Activated B cell treated with CpG ODN at 0.5 μM for 24 hours (primary cell): ENCODE measurements at places on chromosomes 11 and 22.

GRCh38 chr11:31246451-31247165 is 122.9 kb downstream of the DCDC1 start:
- H3K4me3 ChIP-seq = no peak overlapping the region
- DNase-seq = no peak
- no peak overlapping the region for H3K27ac ChIP-seq
- H3K27me3 ChIP-seq = peaks cover 6% of the 10 kb centered on the region

GRCh38 chr11:66072081-66072480 is 2.0 kb downstream of the PACS1 start:
- DNase-seq = no peak
- peaks cover 76% of the 10 kb centered on the region for H3K4me1 ChIP-seq
- H3K4me3 ChIP-seq = peak overlapping the region; percentile 91
- H3K27me3 ChIP-seq = no peaks in the 10 kb centered on the region
- H3K36me3 ChIP-seq = peaks cover 64% of the 10 kb centered on the region
- peak overlapping the region; percentile 89 for H3K27ac ChIP-seq

DNA sequence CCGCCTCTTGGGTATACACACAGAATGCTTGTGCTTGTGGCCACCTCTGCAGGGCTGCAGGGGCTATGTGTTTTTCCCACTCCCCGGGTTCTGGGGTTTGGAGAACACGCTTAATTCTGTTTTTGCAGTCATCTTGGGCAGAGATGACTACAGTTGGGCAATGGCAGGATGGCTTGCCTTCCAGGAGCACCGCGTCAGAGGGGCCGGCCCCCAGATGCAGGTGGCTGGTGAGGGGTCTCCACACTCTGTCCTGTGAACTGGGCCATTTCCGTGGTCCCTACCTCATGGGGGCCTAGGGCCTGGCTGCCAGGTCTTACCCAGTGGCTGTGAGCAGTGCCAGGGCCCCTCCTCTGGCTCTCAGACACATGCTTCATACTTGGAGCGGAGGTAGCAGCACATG is 68.3 kb downstream of the CTTN start:
- H3K27ac ChIP-seq = no peak overlapping the region
- no peak overlapping the region for H3K4me3 ChIP-seq
- H3K36me3 ChIP-seq = no peaks in the 10 kb centered on the region
- peaks cover 17% of the 10 kb centered on the region for H3K27me3 ChIP-seq

DNA sequence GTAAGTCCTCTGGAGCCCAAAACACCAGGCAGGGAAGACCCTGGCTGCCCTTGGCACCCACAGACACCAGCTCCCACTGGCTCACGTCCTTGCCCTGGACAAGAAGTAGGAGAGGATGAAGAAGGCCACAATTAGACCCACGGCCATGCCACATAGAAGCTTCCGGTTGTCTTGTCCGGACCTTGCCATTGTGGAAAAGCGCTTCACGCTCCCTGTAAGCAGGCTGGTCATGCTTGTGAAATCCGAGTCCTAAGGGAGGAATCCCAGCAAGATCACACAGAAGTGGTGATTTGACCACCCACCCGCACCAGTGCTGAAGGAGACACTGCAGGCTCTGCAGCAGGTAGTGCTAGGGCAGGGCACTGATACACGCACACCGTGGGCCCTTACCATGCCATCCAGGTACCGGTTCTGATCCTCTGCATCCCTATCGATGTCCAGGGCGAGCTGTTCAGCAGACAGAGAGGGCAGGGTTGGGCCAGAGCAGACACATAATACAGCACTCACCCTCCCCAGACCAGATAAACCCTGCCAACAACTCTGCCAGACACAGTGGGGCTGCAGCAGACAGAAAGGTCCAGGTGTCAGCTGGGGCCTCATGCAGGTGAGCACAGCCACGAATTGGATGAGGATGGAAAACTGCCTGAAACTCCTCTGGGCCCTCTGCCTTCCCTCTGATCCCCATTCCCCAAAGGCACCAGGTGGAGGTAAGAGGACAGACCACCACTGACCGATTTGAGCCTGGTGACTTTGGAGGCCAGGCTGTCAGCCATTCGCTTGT is 1.8 kb downstream of the BET1L start:
- DNase-seq = peak; percentile 8
- H3K27me3 ChIP-seq = no peaks in the 10 kb centered on the region
- peaks cover 60% of the 10 kb centered on the region for H3K36me3 ChIP-seq

DNA sequence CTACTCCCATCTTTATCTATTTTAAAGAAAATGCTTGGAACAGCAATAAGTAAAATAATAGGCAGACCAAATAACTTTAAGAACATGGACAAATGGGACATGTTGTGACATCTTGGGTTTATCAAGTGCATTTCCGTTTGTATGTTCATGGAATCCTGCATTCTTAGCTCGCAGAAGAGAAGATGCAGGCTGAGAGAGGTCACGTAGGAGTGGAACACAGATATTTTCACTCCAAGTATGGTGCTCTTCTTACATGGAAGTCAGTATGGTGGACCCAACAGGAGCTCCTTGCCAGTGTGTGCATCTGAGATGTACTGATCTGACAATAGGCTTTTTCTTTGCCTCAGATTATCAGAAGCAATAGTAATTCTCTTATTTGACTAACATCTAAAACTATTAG is 1.7 kb downstream of the E2F8 start:
- DNase-seq = no peak
- H3K27ac ChIP-seq = no peak overlapping the region
- H3K4me3 ChIP-seq = no peak overlapping the region

GRCh38 chr11:126518972-126519690 is 163.6 kb downstream of the ST3GAL4 start:
- H3K27me3 ChIP-seq = no peaks in the 10 kb centered on the region
- no peak overlapping the region for H3K27ac ChIP-seq
- H3K4me1 ChIP-seq = no peaks in the 10 kb centered on the region
- H3K4me3 ChIP-seq = no peak overlapping the region
- H3K36me3 ChIP-seq = no peaks in the 10 kb centered on the region

- no peaks in the 10 kb centered on the region for H3K27me3 ChIP-seq
- no peak overlapping the region for H3K27ac ChIP-seq
- no peak for DNase-seq
Measured at GRCh38 chr22:49026494-49027367, 800.9 kb downstream of the BRD1 start.

DNA sequence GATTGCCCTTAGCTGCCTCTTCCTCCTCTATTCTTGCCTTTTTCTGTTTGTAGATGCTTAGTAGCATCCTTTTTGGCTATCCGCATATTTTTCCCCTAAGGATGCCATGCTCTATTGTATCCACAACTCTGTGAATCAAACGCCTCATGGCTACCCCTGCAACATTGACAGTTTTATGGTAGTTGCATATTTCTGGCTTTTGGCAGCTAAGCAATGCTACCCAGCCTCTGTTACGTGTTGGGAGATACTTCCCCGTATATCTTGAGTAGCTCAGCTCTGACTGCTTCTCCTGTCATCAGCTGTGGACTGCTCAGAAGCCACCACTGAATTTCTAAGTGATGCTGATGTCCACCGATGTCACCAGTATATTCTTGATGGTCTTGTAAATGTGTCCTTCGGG is 15.1 kb upstream of the SLC3A2 start:
- DNase-seq = no peak
- no peaks in the 10 kb centered on the region for H3K36me3 ChIP-seq
- no peak overlapping the region for H3K27ac ChIP-seq
- no peaks in the 10 kb centered on the region for H3K27me3 ChIP-seq
- no peak overlapping the region for H3K4me3 ChIP-seq

- H3K36me3 ChIP-seq = no peaks in the 10 kb centered on the region
- no peak for DNase-seq
- H3K4me3 ChIP-seq = no peak overlapping the region
Measured at GRCh38 chr11:105274631-105275030, 135.1 kb upstream of the CARD18 start.

DNA sequence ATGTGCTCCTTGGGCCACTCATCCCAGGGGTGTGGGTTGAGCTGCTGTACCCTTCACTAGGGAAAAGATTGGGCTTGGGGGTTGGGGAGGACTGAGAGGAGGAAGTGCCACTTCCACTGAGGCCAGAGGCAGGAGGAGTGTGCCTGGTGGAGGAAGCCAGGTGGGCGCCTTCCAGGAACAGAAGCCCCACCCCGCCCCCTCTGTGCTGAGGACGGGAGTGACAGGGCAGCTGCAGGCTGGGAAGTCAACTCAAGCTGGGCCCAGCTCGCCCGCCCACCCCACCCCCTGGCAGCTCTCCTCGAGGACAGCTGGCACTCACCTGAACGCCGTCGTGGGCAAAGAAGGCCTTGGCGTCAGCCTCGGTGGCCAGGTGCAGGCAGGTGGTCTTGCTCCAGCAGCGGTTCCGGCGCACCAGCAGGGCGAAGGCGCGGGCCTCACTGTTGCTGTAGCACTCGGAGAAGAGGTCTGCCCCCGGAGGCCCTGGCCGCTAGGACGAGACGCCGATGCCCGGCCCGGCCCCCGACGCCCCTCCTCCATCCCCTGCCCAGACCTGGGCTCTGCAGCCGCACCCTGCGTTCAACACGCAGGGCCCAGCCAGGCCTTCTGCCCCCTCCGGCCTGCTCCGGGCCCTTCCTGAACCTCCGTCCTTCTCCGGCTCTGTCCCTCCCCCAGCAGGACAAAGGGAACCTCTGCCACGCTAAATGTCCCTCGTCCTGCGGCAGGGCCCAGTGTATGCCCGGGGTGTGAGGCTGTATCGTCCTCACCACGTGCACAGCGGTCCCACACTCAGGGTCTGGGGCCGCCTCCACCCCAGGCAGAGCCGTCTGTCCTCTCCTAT is 13.4 kb downstream of the TSSC4 start:
- no peak overlapping the region for H3K27ac ChIP-seq
- DNase-seq = no peak
- H3K4me3 ChIP-seq = no peak overlapping the region

- peaks cover 13% of the 10 kb centered on the region for H3K36me3 ChIP-seq
- H3K27ac ChIP-seq = peak overlapping the region; percentile 79
- peaks cover 57% of the 10 kb centered on the region for H3K4me1 ChIP-seq
- H3K4me3 ChIP-seq = peak overlapping the region; percentile 65
- H3K27me3 ChIP-seq = no peaks in the 10 kb centered on the region
Measured at GRCh38 chr11:59152312-59152951, 9.8 kb downstream of the FAM111A start.

GRCh38 chr11:128146926-128147605 is 440.3 kb downstream of the ETS1 start:
- no peak for DNase-seq
- no peak overlapping the region for H3K27ac ChIP-seq
- H3K36me3 ChIP-seq = no peaks in the 10 kb centered on the region
- no peaks in the 10 kb centered on the region for H3K4me1 ChIP-seq
- no peak overlapping the region for H3K4me3 ChIP-seq

- H3K27me3 ChIP-seq = peaks cover 25% of the 10 kb centered on the region
- H3K27ac ChIP-seq = no peak overlapping the region
- H3K36me3 ChIP-seq = no peaks in the 10 kb centered on the region
- DNase-seq = no peak
Measured at GRCh38 chr22:29190918-29191317, 14.8 kb upstream of the EMID1 start.

DNA sequence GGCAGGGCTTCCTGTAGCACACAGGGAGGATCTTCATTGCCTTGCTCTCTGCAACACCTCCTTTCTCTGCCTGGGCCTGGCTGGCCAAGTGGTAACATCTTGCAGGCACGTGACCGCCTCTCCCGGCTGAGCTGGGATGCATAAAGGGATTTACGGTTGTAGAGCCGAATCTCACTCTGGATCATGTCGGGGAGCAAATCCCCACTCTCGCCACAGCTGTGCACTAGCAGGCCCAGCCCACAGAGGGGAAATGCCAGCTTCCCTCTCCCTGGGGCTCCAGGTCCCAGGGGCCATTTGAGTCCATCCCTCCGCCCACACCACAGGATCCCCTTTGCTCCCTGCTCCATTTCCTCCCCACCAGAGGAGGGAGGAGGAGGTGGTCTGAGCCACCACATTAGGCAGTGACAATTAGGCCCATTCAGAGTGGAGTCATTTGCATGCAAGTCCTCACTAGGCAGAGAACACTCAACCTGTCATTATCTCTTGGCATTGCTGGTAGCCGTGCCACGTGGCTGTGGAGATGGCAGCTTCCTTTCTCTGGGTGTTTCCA is 196.7 kb downstream of the DSCAML1 start:
- DNase-seq = no peak
- H3K36me3 ChIP-seq = no peaks in the 10 kb centered on the region
- H3K4me1 ChIP-seq = no peaks in the 10 kb centered on the region
- peaks cover 18% of the 10 kb centered on the region for H3K27me3 ChIP-seq
- no peak overlapping the region for H3K27ac ChIP-seq

DNA sequence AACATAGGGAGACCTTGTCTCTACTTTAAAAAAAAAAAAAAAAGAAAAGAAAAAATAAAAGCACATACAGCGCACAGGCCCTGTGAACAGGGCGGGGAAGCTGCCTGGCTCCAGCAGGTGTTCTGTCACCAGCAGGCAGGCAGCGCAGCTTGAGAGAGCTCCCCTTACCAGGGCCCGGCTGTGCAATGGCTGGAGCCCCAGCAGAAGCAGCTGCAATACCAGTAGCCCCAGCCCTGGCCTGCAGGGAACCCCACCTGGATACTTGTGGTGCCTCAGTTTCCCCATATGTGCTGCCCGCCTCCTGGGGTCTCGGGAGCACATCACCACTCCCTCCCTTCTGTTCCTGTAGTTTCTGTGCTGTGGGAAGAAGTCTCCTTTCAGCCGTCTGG is 12.3 kb downstream of the TSPAN32 start:
- no peak overlapping the region for H3K4me3 ChIP-seq
- no peaks in the 10 kb centered on the region for H3K27me3 ChIP-seq
- no peaks in the 10 kb centered on the region for H3K4me1 ChIP-seq
- no peak for DNase-seq

DNA sequence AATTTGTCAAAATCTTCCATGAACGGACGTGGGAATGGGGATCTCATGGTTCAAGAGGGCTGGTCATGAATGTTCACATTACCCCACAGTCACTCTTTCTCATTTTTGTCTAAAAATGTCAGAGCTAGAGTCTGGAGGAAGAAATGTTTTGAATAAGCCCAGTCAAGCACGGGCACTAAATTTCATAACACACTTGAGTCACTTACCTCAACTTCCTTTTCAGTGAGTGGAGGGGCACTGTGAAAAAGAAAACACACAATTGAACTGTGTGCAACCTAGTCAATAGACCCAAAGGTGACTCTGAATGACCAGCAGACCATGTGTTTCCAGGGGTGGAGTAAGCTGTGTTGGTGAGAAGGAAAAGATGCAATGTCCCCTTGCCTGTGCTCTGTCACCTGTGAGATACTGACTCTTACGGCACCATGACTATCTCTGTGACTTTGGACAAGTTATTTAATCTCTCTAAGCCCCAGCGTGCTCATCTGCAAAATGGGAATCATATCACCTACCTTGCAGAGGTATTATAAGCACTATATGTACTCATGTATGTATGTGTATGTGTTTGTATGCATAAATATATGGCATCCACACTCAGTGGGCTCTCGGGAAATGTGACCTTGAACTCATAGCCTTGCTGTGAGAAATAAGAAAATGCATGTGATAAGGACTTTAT is 38.2 kb upstream of the LYVE1 start:
- H3K27ac ChIP-seq = peak overlapping the region; percentile 90
- no peak for DNase-seq
- peak overlapping the region; percentile 73 for H3K4me3 ChIP-seq
- H3K27me3 ChIP-seq = no peaks in the 10 kb centered on the region
- H3K36me3 ChIP-seq = peaks cover 6% of the 10 kb centered on the region
